Osteocyte (in vitro differentiated cells): ENCODE measurements at places on chromosomes 2 and 18.

DNA sequence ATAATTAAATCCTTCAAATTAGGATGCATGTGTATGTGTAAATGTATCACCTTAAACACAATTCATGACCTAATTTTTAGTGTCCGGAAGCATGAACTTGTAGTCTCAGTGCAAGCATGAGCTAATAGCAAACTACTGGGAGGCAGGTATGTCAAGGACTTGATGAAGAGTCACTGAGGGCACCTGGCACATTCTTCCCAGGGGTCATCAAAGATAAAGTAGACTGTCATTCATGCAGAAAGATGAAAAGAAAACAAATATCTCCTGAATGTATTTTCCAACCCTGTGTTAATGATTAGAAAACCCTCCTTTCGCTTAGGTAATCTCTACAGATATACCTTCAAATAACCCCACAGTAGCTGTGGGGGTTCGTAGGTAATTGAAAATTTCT, 234.9 kb downstream of the SOCS6 start:
- H3K36me3 ChIP-seq: no peaks in the 10 kb centered on the region
- H3K4me3 ChIP-seq: no peak overlapping the region
- H3K27me3 ChIP-seq: peaks cover 24% of the 10 kb centered on the region
- no peak for DNase-seq
- no peaks in the 10 kb centered on the region for H3K4me1 ChIP-seq
- H3K27ac ChIP-seq: no peak overlapping the region

DNA sequence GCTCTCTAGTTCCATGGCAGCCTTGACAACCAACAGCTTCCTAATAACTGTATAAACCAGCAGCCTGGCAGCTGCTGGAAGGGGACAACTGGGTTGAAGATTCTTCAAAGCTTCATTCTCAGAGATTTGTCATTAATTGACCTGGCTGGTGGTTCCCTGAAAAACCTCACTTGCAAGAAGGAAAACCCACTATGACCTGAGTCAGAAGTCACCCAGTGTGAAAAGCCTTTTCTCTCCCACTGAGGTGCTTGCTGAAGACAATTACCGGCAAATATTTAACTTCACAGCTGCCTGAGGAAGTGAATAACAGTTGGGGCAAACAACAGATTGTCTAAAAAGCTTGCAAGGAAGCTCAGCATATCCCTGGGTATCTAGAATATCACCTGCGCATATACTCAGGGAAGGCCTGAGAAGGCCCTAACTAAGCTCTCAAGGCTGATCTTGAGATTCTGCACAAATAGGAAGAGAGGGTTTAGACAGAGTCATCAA, 49.9 kb downstream of the CRACDL start:
- H3K36me3 ChIP-seq: peaks cover 2% of the 10 kb centered on the region
- H3K27ac ChIP-seq: no peak overlapping the region
- peaks cover 13% of the 10 kb centered on the region for H3K27me3 ChIP-seq
- peaks cover 6% of the 10 kb centered on the region for H3K4me1 ChIP-seq
- peak; percentile 15 for DNase-seq

GRCh38 chr2:172093416-172094293, 8.3 kb downstream of the DLX1 start:
- H3K36me3 ChIP-seq: peaks cover under 1% of the 10 kb centered on the region
- H3K27ac ChIP-seq: peak overlapping the region; percentile 100
- peak overlapping the region; percentile 83 for H3K4me3 ChIP-seq
- DNase-seq: no peak

GRCh38 chr2:72096181-72096580, 51.5 kb downstream of the CYP26B1 start:
- H3K4me3 ChIP-seq: no peak overlapping the region
- H3K27me3 ChIP-seq: peaks cover 43% of the 10 kb centered on the region
- H3K27ac ChIP-seq: no peak overlapping the region
- no peaks in the 10 kb centered on the region for H3K4me1 ChIP-seq

- H3K36me3 ChIP-seq: no peaks in the 10 kb centered on the region
- no peaks in the 10 kb centered on the region for H3K27me3 ChIP-seq
- no peak overlapping the region for H3K27ac ChIP-seq
These were observed 517.2 kb downstream of the NR4A2 start for GRCh38 chr2:155815275-155815674.

- H3K4me3 ChIP-seq: no peak overlapping the region
- DNase-seq: no peak
- H3K36me3 ChIP-seq: peaks cover 40% of the 10 kb centered on the region
These were observed 41.0 kb downstream of the TMEM87B start for GRCh38 chr2:112096098-112096497.

GRCh38 chr18:32867936-32868335, 95.1 kb upstream of the KLHL14 start:
- no peak overlapping the region for H3K4me3 ChIP-seq
- H3K27me3 ChIP-seq: peaks cover 12% of the 10 kb centered on the region
- no peaks in the 10 kb centered on the region for H3K36me3 ChIP-seq
- no peaks in the 10 kb centered on the region for H3K4me1 ChIP-seq
- H3K27ac ChIP-seq: no peak overlapping the region

DNA sequence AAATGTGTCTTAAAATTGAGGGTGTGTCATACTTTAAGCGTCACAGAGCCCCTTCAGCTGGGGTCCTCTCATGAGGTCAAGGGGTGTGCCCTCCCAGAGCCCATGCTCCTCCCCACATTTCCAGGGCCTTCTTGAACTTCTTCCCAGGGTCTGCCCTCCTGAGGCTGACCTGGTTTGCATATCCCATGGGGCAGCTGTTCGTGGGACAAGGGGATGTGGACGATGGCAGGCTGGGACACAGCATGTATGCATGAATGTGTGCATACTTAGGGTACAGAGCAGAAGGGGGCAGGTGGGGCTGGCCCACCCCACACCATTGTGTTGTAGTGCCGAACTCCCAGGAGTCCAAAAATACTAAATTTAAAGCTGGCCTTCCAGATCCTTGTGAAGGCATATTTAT, 46.2 kb upstream of the TAF1B start:
- peaks cover 2% of the 10 kb centered on the region for H3K27me3 ChIP-seq
- H3K4me1 ChIP-seq: peaks cover 27% of the 10 kb centered on the region
- no peak for DNase-seq
- no peak overlapping the region for H3K4me3 ChIP-seq
- H3K27ac ChIP-seq: no peak overlapping the region

DNA sequence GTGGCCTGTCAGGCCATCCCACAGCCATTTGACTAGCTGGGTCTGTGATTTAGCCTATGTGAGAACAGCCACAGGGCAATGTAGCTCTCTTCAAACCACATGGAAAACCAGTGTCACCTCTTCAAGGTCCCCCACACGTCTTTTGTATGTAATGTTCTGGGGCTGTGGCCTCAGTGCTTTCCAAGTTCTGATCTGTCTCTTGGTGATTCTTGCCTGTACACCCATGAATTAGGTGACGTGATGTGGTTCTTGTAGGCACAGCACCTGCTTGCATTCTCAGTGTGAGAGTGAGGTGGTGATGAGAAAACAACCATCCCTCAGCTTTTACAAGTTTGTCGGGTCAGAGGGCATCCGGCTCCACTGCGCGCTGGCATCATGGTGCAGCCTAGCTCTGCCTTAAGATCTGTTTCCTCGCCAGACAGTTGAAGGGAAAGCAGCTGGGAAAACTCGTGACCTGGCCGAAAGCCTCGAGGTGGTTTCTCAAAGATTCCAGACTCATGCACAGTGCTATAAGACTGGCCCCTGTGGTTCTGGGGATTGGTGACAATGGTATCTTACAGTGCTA, 125.8 kb downstream of the TANC1 start:
- H3K4me1 ChIP-seq: peaks cover 65% of the 10 kb centered on the region
- peak overlapping the region; percentile 34 for H3K27ac ChIP-seq
- peaks cover 14% of the 10 kb centered on the region for H3K36me3 ChIP-seq
- H3K4me3 ChIP-seq: no peak overlapping the region

GRCh38 chr2:191864628-191865374, 17.9 kb upstream of the CAVIN2 start:
- H3K4me3 ChIP-seq: peak overlapping the region; percentile 16
- H3K4me1 ChIP-seq: peaks cover 68% of the 10 kb centered on the region
- peak overlapping the region; percentile 97 for H3K27ac ChIP-seq
- no peak for DNase-seq
- H3K27me3 ChIP-seq: no peaks in the 10 kb centered on the region

DNA sequence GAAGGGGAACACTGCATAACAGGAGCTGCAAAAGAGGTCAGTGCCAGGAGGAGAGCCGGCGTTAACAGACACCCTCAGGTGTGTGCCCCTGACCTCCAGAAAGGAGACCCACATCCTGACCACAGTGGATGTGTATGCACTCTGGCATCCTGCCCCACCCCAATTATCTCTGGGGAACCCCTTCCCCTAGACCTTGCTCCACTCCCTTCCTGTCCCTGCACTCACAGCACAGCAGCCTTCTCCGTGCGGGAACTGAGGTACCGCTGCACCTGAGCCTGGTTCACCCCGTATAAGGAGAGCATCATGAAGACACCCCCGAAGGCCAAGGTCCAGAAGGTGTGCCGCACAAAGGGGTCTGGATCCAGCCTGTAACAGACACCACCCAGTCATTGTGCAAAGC, 7.3 kb upstream of the ATRAID start:
- H3K4me3 ChIP-seq: no peak overlapping the region
- H3K4me1 ChIP-seq: peaks cover under 1% of the 10 kb centered on the region
- H3K27me3 ChIP-seq: no peaks in the 10 kb centered on the region
- H3K27ac ChIP-seq: no peak overlapping the region
- no peak for DNase-seq

- no peak overlapping the region for H3K4me3 ChIP-seq
- H3K36me3 ChIP-seq: no peaks in the 10 kb centered on the region
- no peak for DNase-seq
- no peaks in the 10 kb centered on the region for H3K4me1 ChIP-seq
- no peak overlapping the region for H3K27ac ChIP-seq
- H3K27me3 ChIP-seq: peaks cover 28% of the 10 kb centered on the region
These were observed 203.2 kb upstream of the MEX3C start for GRCh38 chr18:51400721-51401120.

GRCh38 chr18:7255643-7256042, 24.8 kb downstream of the LRRC30 start:
- H3K4me3 ChIP-seq: no peak overlapping the region
- no peaks in the 10 kb centered on the region for H3K36me3 ChIP-seq
- H3K27me3 ChIP-seq: peaks cover 57% of the 10 kb centered on the region

GRCh38 chr2:9554921-9555296, 721 bp downstream of the ADAM17 start:
- no peak for DNase-seq
- peaks cover 69% of the 10 kb centered on the region for H3K4me1 ChIP-seq
- H3K4me3 ChIP-seq: peak overlapping the region; percentile 99

DNA sequence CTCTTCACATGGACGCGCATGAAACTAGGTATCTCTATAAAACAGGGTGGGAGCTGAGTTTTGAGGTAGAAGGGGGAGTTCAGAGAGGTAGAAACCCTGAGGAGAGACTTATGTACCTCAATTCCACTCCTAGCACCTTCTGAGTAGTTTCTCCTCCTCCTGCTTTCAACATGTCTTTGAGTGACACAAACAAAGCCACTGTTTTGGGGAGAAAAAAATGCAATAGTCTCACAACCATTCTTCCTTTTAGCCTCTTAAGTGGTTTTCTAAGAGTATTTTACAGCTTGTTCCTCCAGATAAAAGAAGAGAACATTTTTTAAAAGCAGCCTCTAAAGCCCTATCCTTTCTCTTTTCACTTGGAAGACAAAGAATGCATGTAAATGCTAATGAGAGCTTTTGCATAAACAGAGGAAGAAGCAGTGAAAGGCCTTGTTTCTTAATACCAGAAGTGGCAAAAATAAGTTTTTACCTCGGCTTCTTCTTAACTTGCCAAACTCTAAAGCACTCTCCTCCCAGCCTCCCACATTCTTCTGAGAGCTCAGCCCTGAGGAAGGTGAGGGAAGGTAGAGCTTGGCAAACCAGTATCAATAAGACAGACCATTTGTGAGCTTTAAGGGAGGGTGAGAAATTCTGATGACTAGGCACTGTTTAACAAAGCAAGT, 1304.4 kb upstream of the ACVR2A start:
- no peak overlapping the region for H3K4me3 ChIP-seq
- no peak overlapping the region for H3K27ac ChIP-seq
- DNase-seq: no peak
- H3K36me3 ChIP-seq: no peaks in the 10 kb centered on the region
- no peaks in the 10 kb centered on the region for H3K4me1 ChIP-seq

DNA sequence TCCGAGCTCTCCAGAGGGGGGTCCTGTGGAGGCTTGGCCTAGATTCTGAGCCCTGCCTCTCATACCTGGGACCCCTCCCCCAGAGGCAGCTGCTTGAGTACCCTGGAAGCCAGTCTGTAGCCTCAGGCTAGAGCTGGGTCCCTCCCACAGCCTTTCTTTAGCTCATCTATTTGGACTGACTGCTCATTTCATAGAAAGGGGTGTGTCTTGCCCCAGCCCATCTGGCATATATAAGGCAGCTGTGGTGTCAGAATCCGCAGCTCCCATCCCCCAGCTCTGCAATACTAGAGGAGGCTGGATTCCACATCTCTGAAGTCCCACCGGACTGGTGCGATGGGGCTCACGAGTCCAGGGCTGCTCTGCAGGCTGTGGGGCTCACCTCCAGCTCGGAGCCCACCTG, 26.1 kb downstream of the MPHOSPH10 start:
- no peak overlapping the region for H3K27ac ChIP-seq
- H3K27me3 ChIP-seq: peaks cover 15% of the 10 kb centered on the region
- peaks cover 11% of the 10 kb centered on the region for H3K4me1 ChIP-seq
- no peak for DNase-seq
- no peaks in the 10 kb centered on the region for H3K36me3 ChIP-seq

DNA sequence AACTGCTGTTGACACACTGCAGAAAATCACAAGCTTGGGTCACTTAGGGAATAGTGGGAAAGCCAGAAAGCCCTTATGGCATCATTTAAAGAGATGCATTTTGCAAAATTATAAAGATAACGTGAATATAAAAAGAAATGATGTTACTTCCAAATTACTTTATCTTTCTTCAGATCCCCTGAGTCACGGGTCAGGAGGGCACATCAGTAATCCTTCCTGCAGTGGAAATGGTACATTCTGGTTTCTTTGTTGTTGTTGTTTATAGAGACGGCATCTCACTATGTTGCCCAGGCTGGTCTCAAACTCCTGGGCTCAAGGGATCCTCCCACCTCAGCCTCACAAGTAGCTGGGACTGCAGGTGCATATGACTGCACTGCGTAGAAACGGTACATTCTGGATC, 9.8 kb upstream of the EPG5 start:
- no peak for DNase-seq
- H3K4me1 ChIP-seq: peaks cover 4% of the 10 kb centered on the region
- no peak overlapping the region for H3K27ac ChIP-seq
- H3K4me3 ChIP-seq: no peak overlapping the region
- H3K36me3 ChIP-seq: no peaks in the 10 kb centered on the region

- no peak for DNase-seq
- peaks cover 65% of the 10 kb centered on the region for H3K36me3 ChIP-seq
- H3K27me3 ChIP-seq: no peaks in the 10 kb centered on the region
- peak overlapping the region; percentile 35 for H3K27ac ChIP-seq
These were observed 52.6 kb downstream of the ITGB1BP1 start for GRCh38 chr2:9370746-9371145.

DNA sequence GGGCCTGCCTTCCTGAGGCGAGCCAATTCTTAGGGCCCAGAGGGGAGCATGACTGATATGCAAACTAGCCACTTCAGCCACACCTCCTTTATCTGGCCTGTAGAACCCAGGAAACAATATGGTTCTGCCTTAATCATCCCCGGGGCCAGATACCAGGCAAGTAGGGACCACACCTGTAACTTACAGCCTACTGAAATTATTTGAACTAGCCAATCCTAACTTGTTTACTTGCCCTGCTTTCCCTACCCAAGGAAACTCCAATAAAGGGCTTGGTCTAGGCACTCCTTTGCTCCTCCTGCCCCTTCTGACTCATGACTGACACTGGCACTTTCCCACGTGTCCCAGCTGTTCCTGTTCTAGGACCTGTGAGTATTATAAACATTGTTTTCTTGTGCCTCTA, 57.6 kb downstream of the MYOM1 start:
- no peak overlapping the region for H3K4me3 ChIP-seq
- peaks cover 2% of the 10 kb centered on the region for H3K36me3 ChIP-seq
- H3K27ac ChIP-seq: no peak overlapping the region
- H3K4me1 ChIP-seq: peaks cover 3% of the 10 kb centered on the region
- DNase-seq: no peak
- no peaks in the 10 kb centered on the region for H3K27me3 ChIP-seq
